Thoracic aorta (tissue), 2 donors: ENCODE measurements at places on chromosomes 3 and 15. TPM values are rescaled to one million over a fixed set of nuclear protein-coding genes. Genes with fewer than 3 reads are reported as not detected.

The GALNT15 gene
- 157 TPM for total RNA-seq

The ARHGEF26 gene
- 96.4 TPM for total RNA-seq

The AMIGO3 gene
- 3.0 TPM for total RNA-seq

The SPINT1 gene
- 4.8 TPM for total RNA-seq

GRCh38 chr3:47243419-47244147 is 39.0 kb downstream of the KIF9 start:
- no peak overlapping the region for H3K4me3 ChIP-seq
- H3K27ac ChIP-seq: no peak overlapping the region
- no peaks in the 10 kb centered on the region for H3K27me3 ChIP-seq
- H3K4me1 ChIP-seq: no peaks in the 10 kb centered on the region
- DNase-seq: no peak
- H3K36me3 ChIP-seq: no peaks in the 10 kb centered on the region

DNA sequence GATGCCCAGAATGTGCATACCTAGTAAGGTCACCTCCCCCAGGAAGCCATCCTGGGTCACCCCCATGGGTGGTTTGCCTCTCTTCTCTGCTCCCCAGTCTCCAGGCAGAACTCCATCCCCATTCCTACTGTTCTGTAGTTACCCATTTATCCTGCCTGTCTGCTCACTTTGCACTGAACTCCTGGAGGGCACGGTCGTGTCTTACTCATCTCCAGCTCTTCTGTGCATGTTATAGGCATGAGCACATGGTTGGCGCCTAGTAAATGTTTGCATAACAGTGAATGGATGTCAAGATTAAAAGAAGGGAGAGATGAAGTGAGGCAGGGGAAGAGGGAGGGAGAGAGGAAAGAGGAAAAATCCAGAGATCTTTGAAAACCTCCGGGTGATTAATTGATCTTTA is 208.4 kb upstream of the TRIM42 start:
- H3K36me3 ChIP-seq: no peaks in the 10 kb centered on the region
- no peaks in the 10 kb centered on the region for H3K27me3 ChIP-seq
- no peak overlapping the region for H3K27ac ChIP-seq

GRCh38 chr15:39589193-39589814 is 8.4 kb downstream of the THBS1 start:
- no peaks in the 10 kb centered on the region for H3K4me1 ChIP-seq
- H3K27me3 ChIP-seq: no peaks in the 10 kb centered on the region
- H3K36me3 ChIP-seq: peaks cover 14% of the 10 kb centered on the region
- no peak for DNase-seq

- no peak for DNase-seq
- H3K36me3 ChIP-seq: no peaks in the 10 kb centered on the region
- no peak overlapping the region for H3K27ac ChIP-seq
- H3K27me3 ChIP-seq: no peaks in the 10 kb centered on the region
Observed at GRCh38 chr3:126613479-126614188, 41.3 kb downstream of the TXNRD3 start.

- H3K27me3 ChIP-seq: no peaks in the 10 kb centered on the region
- H3K27ac ChIP-seq: no peak overlapping the region
- H3K36me3 ChIP-seq: no peaks in the 10 kb centered on the region
- no peaks in the 10 kb centered on the region for H3K4me1 ChIP-seq
Observed at GRCh38 chr15:69736161-69736560, 283.5 kb downstream of the RPLP1 start.

DNA sequence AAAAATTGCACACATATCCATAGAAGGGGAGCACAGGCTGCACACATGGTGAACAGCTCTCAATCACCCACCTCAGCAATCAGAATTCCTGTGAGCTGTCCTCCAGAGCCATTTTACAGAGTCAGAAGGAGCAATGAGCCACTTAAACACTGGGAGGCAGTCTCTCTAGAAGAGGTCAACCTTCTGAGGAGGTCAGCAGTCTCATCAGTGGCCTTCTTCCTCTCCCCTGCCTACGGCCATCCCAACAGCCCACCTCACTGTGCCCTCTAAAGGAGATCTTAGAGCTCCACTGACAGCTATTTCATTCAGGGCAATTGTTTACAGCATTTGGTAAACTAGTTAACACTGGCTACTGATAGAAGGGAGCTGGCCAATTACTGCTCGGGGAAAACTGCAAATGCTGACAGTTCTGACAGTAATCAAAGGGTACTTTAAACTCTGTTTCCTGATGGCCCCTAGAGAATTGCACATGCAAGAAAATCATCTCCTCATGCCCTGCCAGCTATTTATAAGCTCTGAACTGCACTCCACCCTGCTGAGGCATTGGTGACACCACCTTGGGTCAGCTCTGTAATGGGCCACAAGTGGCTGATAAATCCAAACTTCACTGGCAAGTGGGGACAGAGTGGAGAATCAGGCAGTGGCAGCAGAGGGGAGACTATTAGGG is 42.1 kb upstream of the TSPAN3 start:
- no peaks in the 10 kb centered on the region for H3K4me1 ChIP-seq
- no peak for DNase-seq
- H3K36me3 ChIP-seq: no peaks in the 10 kb centered on the region
- no peak overlapping the region for H3K4me3 ChIP-seq
- no peaks in the 10 kb centered on the region for H3K27me3 ChIP-seq

GRCh38 chr3:100913870-100914648 is 79.2 kb downstream of the ABI3BP start:
- no peaks in the 10 kb centered on the region for H3K27me3 ChIP-seq
- H3K4me3 ChIP-seq: no peak overlapping the region
- no peak overlapping the region for H3K27ac ChIP-seq
- peaks cover 6% of the 10 kb centered on the region for H3K4me1 ChIP-seq

GRCh38 chr3:134859341-134859740 is 64.3 kb downstream of the EPHB1 start:
- H3K27ac ChIP-seq: no peak overlapping the region
- H3K27me3 ChIP-seq: no peaks in the 10 kb centered on the region
- H3K4me3 ChIP-seq: no peak overlapping the region
- no peaks in the 10 kb centered on the region for H3K4me1 ChIP-seq
- no peak for DNase-seq
